ENCODE measurements at places on chromosomes 1 and 21. TPM values are rescaled to one million over a fixed set of nuclear protein-coding genes. Genes with fewer than 3 reads are reported as not detected.

GPR161 gene
- total RNA-seq: 22.6 TPM

LRRC39 gene
- 0.56 TPM for total RNA-seq

APOBEC4 gene
- total RNA-seq: not detected

TSSK3 gene
- total RNA-seq: 0.13 TPM

S100A1 gene
- total RNA-seq: 0.13 TPM

CD34 gene
- 0.13 TPM for total RNA-seq

GPR61 gene
- total RNA-seq: 0.13 TPM

PPM1J gene
- 1.0 TPM for total RNA-seq

AMY1A gene
- not detected for total RNA-seq

SYT11 gene
- total RNA-seq: 88.3 TPM

ADCY10 gene
- total RNA-seq: under 0.01 TPM

S100A7A gene
- total RNA-seq: not detected

DIO1 gene
- not detected for total RNA-seq

BRINP3 gene
- total RNA-seq: not detected

IFI44 gene
- total RNA-seq: 12.1 TPM

FHL3 gene
- total RNA-seq: 26.9 TPM

CD101 gene
- total RNA-seq: 0.59 TPM

CR1L gene
- total RNA-seq: not detected

CHIA gene
- total RNA-seq: not detected

SLC45A1 gene
- 5.6 TPM for total RNA-seq

CAPN2 gene
- total RNA-seq: 464 TPM

TSPAN1 gene
- 0.73 TPM for total RNA-seq

PARS2 gene
- 5.8 TPM for total RNA-seq

HIVEP3 gene
- total RNA-seq: 2.1 TPM

Data from smooth muscle cell of the pulmonary artery (primary cell).